ENCODE measurements at places on chromosomes 12 and 14. TPM values are rescaled to one million over a fixed set of nuclear protein-coding genes. Genes with fewer than 3 reads are reported as not detected.

KRT3 gene
- not detected for total RNA-seq

- no peak for DNase-seq
Measured at GRCh38 chr14:64755781-64756221, 51.6 kb downstream of the PLEKHG3 start.

TTLL5 gene
- total RNA-seq = 24.4 TPM

DNA sequence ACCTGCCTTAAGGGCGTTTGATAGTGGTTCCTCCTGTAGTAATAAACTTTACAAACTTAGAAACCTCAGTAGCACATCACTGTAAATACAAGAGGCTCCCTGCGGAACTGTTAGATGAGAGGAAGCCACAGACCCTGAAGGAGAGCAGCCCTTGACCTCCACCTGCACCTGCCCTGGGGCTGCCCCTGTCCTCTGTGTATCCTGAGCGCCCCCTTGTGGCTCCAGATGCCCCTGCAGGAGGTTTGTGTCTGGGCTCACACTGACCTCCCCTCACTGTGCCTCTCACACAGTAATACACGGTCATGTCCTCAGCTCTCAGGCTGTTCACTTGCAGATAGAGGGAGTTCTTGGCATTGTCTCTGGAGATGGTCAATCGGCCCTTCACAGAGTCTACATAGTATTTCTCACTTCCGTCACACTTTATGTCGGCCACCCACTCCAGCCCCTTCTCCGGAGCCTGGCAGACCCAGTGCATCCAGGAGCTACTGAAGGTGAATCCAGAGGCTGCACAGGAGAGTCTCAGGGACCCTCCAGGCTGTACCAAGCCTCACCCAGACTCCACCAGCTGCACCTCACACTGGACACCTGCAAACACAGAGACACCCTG, 1059.8 kb downstream of the TMEM121 start:
- no peak for DNase-seq

DNA sequence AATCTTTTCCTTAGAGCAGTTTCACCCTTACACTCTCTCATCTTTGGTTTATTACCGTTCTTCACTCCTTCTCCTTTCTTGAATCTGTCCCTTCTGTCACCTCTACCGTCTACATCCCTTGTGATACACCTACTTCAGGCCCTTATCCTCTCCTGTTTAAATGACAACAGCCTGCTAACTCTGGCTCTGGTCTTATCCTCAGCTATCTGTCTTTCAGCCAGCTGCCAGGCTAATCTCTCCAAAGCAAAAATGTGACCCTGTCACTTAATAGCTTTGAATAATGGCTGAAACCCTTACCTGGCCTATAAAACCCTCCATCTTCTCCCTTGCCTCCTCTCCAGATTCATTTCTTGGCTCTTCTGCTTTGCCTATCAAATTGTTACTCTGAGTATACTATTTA, 32.3 kb downstream of the BEST3 start:
- DNase-seq = no peak

DNA sequence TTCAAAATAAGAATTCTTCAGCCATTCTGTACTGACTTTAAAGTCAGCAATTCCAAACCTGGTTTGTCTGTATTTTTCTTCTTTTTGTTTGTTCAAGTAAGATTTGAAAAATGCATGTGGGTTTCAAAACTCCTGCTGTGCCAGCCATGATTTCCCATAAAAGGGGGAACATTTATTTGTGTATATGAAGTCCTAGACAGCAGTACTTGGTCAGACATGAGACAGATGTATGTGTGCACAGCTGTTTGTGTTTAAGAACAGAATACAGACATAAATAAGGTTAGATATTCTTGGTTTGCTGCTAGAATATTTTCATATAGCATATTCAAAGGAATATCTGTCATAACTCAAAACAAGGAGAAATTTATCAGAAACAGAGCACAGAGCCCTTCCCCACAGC, 236.0 kb downstream of the ADAMTS20 start:
- DNase-seq = no peak

GRCh38 chr14:94522115-94522724, 13.0 kb upstream of the SERPINA12 start:
- no peak for DNase-seq

DNA sequence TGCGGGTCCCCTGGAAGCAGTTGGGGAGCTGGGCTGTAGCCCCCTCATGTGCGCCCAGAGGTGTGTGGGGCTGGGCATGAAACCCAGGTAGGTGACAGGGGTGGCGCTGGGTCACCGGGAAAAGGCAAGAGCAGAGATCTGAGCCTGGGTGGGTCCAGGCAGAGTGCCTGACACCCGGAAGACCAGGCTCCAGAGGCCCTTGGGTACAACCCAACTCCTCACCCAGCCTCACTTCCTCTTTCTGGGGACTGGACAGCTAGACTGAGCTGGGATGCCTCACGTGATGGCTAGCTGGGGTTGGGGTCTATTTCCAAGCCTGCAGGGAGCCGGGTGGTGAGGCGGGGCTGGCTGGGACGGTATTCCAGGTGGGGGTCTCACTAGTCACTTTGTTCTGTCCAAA, 16.3 kb upstream of the CYP46A1 start:
- no peak for DNase-seq

- DNase-seq = no peak
Measured at GRCh38 chr14:69643430-69644200, 32.2 kb downstream of the SUSD6 start.

CLEC1B gene
- not detected for total RNA-seq

BRAP gene
- 15.8 TPM for total RNA-seq

GRCh38 chr12:67761566-67761965, 113.0 kb downstream of the DYRK2 start:
- DNase-seq = no peak

PPP1R1A gene
- total RNA-seq = 4.5 TPM

CEBPE gene
- total RNA-seq = not detected

- DNase-seq = no peak
Measured at GRCh38 chr12:15856097-15856982, 25.8 kb upstream of the STRAP start.

DNA sequence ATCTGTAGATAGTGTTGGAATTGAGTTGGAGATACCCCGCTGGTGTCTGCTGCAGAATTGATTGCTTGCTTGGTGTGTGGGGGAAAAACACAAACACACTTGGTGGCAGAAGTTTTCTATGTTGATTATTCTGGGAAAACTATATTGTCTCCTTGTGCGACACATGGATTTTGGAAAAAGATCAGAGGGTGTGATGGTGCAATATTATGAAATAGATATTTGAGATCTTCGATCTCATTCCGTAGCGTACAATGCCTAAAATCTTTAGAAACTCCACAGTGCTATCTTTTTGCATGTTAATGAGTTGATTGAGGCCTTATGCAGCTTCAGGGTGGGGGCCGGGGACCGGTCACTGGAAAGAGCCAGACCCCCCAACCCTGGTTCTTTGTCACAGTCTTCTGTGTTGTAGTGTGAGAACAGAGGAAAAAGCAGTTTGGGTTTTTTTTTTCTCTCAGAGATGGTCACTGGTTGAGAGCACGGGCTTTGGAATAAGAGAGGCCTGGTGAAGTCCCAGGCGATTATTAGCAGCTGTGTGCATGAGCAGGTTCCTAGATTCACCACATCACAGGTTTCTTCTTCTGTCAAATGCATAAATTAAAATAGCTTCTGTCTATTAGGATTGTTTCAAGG, 88.2 kb downstream of the ST8SIA1 start:
- DNase-seq = no peak

ZFHX2 gene
- 0.24 TPM for total RNA-seq

DNA sequence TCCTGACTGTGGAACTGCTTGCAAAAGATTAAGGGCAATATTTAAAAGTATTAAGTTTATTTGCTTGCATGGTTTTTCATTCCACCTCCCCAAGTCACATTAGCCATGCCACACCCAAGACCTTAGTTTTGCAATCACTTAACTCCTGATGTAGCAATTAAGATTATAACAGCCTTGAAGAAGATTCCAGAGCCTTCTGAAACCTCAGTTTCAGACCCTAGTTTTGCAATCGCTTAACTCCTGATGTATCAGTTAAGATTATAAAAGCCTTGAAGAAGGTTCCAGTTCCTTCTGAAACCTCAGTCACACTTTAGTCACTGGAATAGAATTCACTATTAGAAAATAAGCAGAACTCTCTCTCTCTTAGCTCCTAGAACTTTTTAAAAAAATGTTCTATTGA, 42.7 kb upstream of the DCN start:
- DNase-seq = no peak

FAM90A1 gene
- not detected for total RNA-seq

- no peak for DNase-seq
Measured at GRCh38 chr14:38790916-38791315, 312.1 kb downstream of the SEC23A start.

- no peak for DNase-seq
Measured at GRCh38 chr14:24135584-24135833, 485 bp upstream of the PSME1 start.

DNA sequence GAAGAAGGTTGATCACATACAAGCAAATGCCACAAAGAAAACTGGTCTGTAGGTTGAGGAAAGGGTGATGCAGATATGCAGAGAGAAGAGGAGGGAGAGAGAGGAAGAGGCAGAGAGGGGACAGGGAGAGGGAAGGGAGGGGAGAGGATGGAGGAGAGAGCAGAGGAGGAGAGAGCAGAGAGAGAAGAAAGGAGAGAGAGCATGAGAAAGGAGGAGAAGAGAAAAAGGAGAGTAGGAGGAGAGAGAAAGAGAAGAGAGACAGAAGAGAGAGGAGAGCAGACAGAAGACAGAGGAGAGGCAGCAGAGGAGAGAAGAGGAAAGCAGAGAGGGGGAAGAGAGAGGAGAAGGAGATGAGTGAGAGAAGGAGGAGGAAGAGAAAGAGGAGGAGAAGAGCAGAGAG, 59.2 kb downstream of the STXBP6 start:
- no peak for DNase-seq

DNA sequence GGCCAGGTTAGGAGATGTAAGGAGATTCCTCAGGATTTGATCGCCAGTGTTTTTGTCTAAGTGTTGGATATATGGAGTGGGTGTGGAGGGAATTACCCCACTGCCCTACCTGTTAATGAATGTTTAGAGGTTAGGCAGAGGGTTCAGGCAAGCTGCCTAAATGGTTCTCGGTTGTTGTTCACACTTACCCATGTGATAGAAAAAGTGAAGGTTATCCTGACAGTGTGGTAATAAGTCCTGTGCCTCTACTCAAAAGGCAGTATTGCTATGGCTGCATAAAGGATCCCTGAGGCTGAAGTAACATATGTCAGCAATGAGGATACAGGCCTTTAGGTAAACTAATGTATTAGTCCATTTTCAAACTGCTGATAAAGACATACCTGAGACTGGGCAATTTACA, 112.0 kb downstream of the GPHN start:
- no peak for DNase-seq

GRCh38 chr12:121499929-121500793, 80.7 kb downstream of the KDM2B start:
- DNase-seq = no peak

PLA2G1B gene
- not detected for total RNA-seq

- DNase-seq = no peak
Measured at GRCh38 chr14:30608533-30609006, 13.5 kb upstream of the SCFD1 start.

- DNase-seq = no peak
Measured at GRCh38 chr14:88322504-88323085, 474 bp downstream of the KCNK10 start.

- DNase-seq = no peak
Measured at GRCh38 chr12:84198294-84198946, 714.2 kb downstream of the SLC6A15 start.

- DNase-seq = no peak
Measured at GRCh38 chr12:50415899-50416479, 15.3 kb downstream of the LARP4 start.

DNA sequence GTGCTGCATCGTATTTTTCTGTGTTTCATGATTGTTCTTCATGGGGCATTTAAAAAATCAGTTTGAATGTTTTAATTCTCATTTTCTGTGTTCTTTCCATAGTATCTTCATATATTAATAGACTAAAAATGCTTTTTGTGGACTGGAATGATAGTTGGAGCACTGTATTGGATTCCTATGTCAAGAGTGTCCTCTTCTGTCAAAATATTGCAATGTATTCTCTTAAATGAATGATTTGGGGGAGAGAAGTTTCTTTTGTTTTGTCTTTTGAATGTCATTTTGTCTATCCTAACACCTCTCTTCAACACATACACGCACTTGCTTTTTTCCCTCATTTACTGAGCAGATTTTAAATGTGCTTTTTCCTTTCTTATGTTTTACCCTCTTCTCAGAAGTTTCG, 4.7 kb upstream of the EIF2S3B start:
- no peak for DNase-seq

PYGL gene
- 43.3 TPM for total RNA-seq

DNA sequence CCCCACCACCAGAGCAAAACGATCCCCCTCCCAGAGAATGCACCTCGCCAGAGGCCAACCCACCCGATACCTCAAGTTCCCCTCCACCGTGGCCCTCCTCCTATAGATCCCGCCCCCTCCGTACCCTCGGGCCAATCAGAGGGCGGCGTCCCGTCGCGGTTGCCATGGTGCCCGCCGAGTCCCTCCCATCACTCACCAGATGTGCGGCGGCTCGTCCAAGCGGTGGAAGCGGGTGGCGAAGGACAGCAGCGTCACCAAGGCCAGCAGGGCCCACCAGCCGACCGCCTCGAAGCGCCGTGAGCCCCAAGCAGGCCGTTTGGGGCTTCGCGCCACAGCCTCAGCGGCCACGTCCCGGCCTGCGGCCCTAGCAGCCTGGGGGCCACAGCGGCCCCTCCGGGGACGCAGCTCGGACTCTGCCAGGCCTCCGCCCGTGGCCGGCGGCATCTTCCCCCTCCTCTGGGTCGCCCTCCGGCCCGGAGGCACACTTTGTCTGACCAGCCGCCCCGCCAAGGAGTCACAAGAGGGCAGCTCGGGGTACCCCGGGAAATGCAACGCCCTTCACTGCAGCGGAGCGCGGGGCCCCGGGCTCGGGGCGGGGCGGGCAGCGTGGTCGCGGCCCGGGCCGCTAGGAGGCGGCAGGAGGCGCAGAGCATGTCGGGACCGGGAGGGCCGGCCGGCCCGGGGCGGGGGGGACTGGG, at the start of gene POMT2:
TSS of gene POMT2 (minus strand) at position 646 of the 698 bp plus-strand sequence. CDS start at position 444, 202 bp downstream.
- peak; percentile 98 for DNase-seq
